NCI-H446 (cell line): ENCODE measurements at places on chromosomes 4 and X.

DNA sequence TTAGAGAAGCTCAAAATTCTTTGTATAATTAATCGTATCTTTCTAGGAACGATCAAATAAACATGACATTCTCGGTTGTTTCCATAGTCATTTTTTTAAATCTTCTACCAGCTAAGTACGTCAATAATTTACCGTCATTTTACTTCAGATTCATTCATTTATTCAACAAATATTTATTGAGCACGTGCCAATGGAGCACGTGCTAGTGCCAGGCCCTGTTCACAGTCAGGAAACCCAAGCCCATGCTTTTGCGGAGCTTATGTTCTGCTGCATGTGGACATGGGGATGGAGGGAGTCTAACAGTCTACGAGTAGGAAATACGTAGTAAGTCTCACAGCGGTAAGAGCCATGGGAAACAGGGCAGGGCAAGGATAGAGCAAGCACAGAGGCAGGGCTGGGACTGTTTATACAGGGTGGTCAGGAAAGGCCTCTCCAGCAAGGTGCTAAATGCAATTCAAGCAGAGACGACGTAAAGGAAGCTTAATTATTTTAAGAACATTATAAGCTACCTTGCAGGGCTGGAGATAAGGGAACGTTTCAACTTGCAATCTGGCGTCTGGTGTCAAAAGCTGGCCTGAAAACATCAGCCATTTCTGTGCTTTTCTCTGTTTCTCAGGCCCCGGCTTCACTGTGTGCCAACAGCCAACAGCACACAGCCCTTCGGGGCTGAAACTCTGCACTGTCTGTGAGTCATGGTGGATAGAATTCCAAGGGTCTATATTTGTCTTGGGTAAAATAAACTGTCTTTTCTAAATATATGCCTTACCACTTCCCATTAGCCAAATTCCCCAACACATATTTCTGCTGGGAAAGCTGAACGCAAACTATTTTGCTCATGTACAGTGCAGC is 517.1 kb upstream of the ZFP42 start:
- no peak for DNase-seq

- DNase-seq: no peak
Measured at GRCh38 chr4:135724421-135724820, 1522.8 kb upstream of the PABPC4L start.

DNA sequence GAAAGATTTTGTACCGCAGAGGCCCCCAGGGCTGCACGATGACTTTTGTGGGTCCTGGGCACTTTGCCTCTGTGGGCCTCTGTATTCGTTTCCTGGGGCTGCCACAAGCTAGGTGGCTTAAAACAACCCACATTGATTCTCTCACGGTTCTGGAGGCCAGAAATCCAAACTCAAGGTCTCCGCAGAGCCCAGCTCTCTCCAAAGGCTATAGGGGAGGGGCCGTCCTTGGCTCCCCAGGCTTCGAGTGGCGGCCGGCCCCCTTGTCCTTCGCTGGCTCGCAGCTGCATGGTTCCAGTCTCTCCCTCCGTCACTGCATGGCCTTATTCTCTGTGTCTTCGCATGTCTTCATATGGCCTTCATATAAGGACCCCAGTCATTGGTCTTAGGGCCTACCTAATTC is 241.2 kb downstream of the EVC2 start:
- no peak for DNase-seq

GRCh38 chr4:26907731-26908599 is 47.3 kb downstream of the STIM2 start:
- no peak for DNase-seq

DNA sequence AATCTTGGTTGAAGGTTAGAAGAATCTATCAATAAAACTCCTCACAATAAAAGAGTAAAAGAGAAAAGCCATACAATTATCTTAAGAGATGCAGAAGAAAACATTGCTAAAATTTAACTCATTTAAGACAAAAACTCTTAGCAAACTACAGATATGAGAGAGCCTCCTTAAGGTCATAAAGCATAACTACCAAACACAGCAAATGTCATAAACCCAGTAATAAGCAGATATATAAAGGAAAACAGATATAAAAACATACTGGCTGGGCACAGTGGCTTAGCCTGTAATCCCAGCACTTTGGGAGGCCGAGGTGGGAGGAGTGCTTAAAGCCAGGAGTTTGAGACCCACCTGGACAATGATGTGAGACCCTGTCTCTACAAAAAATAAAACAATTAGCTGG is 165.3 kb downstream of the FAM13A start:
- DNase-seq: no peak

- no peak for DNase-seq
Measured at GRCh38 chr4:100450449-100450848, 67.4 kb downstream of the EMCN start.

DNA sequence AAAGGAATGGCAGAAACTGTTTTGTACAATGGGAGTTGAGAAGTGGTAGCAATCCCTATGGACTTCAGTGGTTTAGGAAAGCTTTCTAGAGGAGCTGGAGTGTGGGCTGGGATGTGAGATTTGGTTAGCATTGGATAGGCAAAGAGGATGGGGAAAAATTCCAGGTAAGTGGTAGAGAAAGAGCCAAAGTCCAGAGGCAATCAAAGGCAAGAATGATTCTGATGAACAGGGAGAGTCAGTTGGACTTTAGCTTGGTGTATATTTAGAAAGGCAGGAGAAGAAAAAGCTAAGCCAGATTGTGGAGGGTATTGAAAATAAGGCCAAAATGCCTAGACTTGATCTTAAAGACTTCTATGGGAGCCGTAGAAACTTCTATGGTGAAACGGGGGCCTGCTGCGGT is 3.7 kb upstream of the VSIG4 start:
- DNase-seq: no peak

DNA sequence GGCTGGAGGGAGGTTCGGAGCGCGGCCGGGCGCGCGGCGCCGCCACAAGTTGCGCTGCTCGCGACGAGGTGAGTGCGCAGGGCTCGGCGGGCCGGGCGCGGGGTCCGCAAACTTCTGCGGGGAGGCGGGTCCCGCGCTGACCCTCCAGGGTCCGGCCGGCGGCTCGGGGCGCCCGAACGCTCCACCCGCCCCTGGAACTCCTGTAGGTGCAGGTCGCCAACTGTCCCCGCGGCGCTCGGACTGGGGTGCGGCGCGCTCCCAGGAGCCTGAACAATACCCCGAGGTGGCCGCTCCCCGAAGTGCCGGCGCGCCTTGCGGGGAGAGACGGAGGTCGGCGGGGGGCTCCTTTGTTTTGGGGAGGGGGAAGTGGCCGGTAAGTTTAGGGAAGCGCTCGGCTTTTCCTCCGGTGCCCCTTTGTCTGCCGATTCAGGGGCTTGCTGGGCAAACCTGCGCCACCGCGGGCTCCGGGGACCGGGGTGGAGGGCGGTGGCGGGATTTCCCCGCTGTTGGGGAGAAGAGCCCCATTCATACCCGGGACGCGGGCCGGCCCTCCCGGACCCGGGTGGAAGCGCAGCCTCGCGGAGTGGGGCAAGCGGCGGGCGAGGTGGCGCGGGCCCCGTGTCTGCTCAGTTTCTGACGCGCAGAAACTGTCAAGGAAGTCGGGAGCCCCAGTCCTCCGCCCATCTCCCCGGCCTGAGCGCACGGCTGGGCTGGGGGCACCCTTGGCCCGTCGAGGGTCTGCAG is 694 bp downstream of the TBL1X start:
- DNase-seq: no peak

DNA sequence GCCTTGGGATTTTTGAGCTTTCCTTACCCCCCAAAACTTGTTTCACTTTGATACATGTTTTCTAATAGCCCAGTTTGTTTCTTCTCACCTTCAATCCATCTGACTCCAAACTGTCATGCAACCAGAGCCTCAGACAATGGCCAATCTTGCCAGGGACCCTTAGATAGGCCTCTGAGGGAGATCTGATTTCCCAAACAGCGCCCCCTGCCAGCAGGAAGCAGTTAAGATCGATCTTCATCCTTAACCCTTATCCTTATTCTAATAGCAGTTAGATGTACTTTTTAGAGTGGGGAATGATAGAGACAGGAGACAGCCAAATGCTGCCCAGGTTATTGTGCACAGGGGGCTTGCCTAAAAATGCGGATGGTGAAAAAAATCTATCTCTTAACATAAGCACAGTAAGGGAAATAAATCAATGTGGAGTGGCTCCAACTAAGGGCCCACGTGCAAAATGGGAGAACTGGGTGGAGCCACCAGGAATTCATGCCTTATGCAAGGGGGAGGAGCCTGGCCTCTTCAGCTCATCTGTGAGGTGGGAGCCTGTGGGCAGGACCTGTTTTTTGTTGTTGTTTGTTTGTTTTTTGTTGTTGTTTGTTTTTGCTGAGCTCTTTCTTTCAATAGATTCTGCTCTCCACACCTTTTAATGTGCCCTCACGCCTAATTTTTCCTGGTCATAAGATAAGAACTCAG is 833.6 kb upstream of the AGA start:
- DNase-seq: no peak

DNA sequence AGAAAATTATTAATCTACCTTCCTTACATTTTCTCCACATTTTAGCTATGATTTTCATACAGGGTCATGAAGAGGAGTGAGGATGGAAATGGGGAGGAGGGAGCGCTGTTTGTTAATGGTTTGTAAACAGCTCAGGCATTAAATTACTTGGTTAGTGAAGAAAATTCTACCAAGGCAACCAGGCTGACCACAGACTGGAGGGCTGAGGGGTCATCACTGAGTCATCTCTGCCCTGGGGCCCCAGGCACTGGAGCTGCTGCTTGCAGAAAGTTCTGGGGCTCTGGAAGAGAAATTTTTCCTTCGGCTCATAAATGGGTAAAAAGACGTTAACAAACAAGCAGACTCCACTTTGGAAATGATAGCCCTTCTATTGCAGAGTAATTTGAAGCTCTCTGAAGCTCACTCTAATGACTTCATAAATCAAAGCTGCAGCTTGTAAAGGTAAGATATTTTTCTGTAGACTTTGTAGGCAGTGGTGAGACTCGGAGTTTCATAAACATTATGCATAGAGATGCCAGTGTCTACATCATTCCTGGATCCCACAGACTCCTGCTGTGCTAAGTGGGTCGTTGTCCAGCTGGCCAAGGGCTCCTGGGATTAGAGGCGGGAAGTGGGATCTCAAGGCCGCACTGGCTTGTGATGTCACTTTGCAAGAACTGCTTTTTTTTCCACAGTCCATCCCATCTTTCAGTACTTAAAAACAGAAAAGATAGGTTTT is 159.6 kb downstream of the PTTG2 start:
- DNase-seq: no peak
